ENCODE measurements at places on chromosomes 6 and 20. TPM values are rescaled to one million over a fixed set of nuclear protein-coding genes. Genes with fewer than 3 reads are reported as not detected.

BRD2 gene
- 167 TPM for total RNA-seq

OOEP gene
- not detected for total RNA-seq

TSBP1 gene
- not detected for total RNA-seq

ZNF311 gene
- 1.1 TPM for total RNA-seq

OPRM1 gene
- total RNA-seq = not detected

BEND6 gene
- total RNA-seq = 0.32 TPM

MROH8 gene
- total RNA-seq = 1.3 TPM

NRSN1 gene
- not detected for total RNA-seq

MICB gene
- total RNA-seq = 5.6 TPM

MCM9 gene
- total RNA-seq = 14.3 TPM

MMP24 gene
- total RNA-seq = 0.50 TPM

PHACTR3 gene
- total RNA-seq = 0.53 TPM

JAG1 gene
- 66.5 TPM for total RNA-seq

HDGFL1 gene
- not detected for total RNA-seq

ADGB gene
- total RNA-seq = 0.72 TPM

CCN5 gene
- total RNA-seq = 2.9 TPM

FAM209B gene
- not detected for total RNA-seq

OR2H2 gene
- not detected for total RNA-seq

FNDC11 gene
- total RNA-seq = 0.35 TPM
